ENCODE measurements at places on chromosomes 3 and 15.

GRCh38 chr3:183317271-183317670 is 64.2 kb downstream of the B3GNT5 start:
- DNase-seq, result no peak

- no peak for DNase-seq
Observed at GRCh38 chr15:66752078-66752477, 50.0 kb downstream of the SMAD6 start.

DNA sequence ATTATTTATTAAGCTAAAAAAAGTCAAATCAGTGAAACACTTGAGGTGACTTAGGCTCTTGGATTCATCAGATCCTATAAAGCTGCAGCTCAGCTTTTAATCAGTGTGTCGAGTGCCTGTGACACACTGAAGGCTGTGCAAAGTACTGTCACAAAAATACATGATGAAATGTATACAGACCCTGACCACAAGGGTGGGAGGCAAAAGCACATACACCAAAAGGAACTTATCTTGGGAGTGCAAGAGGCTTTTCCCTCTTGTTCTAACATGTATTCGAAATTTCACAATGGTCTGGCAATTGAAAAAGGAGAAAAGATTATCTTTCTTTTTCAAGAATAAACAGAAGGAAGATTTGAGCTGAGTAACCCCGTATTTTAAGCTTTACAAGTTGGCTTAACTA is 35.9 kb downstream of the VGLL4 start:
- no peak for DNase-seq

GRCh38 chr15:32738666-32739065 is 20.9 kb downstream of the GREM1 start:
- DNase-seq, result no peak

DNA sequence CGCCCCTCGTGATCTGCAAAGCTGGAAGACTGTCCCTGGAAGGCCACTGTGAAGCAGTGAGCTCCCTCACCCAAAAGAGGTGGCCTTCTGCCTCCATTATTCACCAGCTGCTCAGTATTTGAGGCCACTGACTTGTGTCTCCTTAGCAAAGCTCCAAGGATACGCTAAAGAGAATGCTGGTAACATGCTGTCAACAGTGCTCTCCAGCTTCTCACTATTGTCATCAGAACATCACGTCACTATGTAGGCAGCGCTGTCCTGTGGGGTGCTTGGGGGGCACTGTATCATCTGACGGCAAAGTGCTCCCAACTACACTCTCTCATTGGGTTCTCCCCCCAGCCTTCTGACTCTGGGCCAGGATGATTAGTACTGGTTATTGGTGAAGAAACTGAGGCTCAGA is 14.3 kb downstream of the ITIH4 start:
- DNase-seq, result no peak

GRCh38 chr3:73018790-73019441 is 22.3 kb downstream of the PPP4R2 start:
- no peak for DNase-seq

- DNase-seq, result no peak
Observed at GRCh38 chr15:61522411-61522810, 293.3 kb upstream of the RORA start.

DNA sequence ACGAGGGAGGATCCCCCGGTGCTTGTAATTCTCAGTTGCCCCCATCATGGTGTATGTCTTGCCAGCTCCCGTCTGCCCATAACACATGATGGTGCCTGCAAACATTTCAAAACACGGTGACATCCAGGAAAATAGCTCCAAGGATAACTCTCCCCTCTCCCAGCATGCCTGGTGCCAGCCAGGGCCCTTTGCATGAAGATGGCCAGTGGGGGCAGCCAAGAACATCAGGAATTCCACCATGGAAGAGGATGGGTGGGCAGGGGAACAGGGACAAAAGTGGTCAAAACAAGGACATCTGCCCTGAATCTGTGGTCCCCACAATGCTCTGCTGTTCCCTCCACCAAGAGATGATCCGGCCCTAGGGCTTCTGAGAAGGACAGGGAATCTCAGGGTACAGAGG is 9.0 kb downstream of the KIF9 start:
- no peak for DNase-seq

DNA sequence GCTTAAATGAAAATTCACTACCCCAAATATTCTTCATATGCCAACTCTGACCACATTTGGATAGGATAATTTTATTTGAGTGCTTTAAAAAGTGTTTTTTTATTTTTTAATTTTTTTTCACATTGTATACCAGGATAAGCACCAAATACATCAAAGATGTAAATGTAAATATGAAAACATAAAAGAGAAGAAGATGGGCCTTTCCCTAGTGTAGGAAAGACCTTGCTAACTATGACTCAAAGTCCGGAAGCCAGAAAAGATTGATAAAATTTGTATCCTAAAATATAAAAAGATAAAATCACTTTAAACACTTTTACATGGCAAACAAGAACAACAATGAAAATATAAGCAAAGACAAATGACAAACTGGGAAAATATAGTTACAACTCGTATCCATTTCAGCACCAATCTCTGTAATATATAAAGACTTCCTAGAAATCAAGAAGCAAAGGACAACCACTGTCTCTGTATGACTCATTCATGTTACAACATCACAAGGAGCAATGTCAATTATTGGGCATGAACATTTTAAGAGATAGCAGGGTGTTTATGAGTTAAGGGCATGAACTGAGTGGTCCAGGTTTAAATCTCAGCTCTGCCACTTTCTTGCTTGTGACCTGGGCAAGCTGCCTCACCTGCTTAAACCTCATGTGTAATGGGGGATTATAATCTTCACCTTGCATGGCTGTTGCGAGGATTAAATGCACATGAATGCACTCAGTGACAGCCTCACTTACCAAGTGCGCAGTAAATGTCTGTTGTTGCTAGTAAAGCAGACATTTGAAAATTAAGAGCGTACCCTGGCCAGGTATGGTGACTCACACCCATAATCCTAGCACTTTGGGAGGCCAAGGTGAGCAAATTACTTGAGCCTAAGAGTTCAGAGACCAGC is 25.3 kb upstream of the ARHGEF3 start:
- no peak for DNase-seq

DNA sequence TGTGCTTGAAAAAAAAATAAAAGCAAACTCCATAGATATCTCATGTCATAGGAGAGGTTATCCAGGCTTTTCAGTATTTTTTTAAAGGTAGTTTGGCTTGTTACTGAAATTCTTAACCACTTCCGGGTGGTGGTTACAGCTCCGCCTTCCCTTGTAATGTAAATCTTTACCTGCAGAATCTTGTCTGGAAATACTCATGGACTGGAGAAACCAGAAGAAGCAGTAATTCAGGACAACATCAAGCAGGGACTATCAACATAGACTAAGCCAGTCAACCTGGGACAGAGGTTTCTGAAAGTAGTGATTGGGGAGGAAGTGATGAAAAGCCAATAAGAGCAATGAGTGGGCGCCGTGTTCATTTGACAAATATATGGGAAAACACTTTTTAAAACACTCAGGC is 78.9 kb upstream of the SKOR1 start:
- no peak for DNase-seq

DNA sequence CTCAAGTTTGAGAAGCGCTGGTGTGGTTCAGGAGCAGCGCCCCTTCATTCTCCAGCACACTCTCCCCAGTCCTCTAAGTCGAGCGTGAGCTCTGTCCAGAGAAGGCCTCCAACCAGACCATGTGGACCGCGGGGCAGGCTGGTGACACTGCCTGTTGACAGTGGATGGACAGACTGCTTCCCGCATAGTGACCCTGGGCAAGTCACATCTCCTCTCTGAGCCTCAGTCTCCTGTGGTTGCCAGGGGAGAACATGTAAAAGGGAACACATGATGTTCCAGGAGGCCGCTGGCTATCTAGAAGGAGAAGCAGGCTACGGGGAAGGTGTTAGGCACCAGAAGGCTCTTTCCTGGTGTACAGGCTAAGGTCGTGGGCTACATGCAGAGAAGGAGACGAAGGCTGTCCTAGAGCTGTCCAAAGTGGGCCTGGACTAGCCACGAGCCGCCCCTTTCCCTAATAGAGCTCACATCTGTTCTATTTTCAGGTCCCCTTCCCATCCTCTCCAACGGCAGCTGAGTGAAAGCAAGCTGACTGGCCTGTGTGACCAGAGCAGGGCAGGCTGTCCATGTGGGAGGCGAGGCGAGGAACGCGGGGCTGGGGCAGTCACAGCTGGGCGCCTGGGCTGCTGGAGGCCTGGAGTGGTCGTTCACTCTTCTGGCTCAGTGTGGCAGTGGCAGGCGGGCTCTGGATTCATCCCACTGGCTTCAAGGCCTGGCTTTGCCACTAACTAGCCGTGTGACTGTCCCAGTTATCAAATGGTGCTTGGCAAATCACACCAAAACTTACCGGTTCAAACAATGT is 11.1 kb downstream of the ISG20 start:
- no peak for DNase-seq

GRCh38 chr3:99498550-99499234 is 139.7 kb upstream of the COL8A1 start:
- DNase-seq, result no peak

- DNase-seq, result no peak
Observed at GRCh38 chr15:67161412-67161811, 93.0 kb downstream of the AAGAB start.

GRCh38 chr3:125140011-125140817 is 72.3 kb downstream of the SLC12A8 start:
- no peak for DNase-seq

GRCh38 chr3:174466471-174467054 is 392.6 kb upstream of the NAALADL2 start:
- no peak for DNase-seq

DNA sequence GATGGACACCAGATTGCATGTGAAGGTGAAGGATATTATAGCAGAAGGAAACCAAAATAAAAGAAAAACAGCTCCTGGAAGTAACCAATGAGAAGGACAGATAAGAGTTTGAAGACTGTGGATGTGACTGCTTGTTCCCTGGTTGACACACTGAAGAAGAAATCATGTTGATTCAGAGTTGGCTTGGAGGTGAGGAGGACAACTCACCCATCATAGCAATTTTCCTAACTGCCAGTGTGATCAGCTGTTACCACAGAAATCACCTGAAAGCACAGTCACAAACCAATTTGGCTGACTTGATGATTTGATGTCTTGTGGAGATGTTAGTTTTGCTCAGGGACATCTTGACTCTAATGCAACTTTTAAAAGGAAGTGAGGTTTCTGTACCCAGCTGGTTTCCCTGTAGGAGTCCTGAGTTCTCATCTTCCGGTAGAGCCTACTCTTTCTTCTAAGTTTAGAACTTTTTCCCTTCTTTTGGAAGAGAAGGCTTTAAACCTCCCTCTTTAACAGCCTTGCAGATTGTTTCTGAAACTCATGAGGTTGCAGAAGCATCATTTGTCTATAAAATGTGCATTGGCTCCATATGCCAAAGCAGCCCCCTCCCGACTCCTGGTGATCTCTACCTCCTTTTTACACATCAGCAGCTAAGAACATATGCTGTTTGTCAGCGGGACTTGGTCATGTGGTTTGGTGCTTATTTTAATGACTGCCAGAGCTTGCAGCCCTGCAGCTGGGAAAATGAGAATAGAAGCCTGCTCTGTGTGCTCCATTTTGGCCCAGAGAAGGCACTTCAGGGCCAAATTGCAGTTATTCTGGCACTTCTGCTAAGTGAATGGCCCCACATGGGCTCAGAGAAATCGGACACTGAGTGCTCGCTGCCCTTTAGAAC is 10.3 kb downstream of the ATG7 start:
- DNase-seq, result no peak

GRCh38 chr3:71372911-71373637 is 210.5 kb downstream of the FOXP1 start:
- peak; percentile 66 for DNase-seq

- DNase-seq, result no peak
Observed at GRCh38 chr3:98172621-98173020, 6.1 kb downstream of the OR5H15 start.

DNA sequence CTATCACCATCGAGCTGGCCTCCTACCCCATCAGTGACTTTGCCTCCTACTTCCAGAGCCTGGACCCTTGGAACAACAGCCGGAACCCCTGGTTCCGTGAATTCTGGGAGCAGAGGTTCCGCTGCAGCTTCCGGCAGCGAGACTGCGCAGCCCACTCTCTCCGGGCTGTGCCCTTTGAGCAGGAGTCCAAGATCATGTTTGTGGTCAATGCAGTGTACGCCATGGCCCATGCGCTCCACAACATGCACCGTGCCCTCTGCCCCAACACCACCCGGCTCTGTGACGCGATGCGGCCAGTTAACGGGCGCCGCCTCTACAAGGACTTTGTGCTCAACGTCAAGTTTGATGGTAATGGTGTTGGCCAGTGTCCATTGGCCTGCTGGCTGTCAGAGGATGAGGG is 6.1 kb downstream of the GRM2 start:
- no peak for DNase-seq

GRCh38 chr3:14246414-14246813 is 67.8 kb downstream of the LSM3 start:
- DNase-seq, result no peak

DNA sequence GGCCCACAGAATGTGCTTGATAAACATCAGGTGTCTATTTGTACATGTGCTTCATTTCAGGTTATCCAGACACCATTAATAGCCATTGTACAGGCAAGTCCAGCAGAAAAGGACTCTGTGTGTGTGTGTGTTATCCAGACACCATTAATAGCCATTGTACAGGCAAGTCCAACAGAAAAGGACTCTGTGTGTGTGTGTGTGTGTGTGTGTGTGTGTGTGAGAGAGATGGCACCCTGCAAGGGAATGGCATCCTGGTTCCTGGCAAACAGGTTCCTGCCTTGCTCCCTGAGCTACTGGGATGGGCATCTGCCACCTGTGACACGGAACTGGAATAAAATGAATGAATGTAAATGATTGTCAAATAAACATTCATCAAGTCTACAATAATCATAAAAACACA is 11.7 kb downstream of the SUCLG2 start:
- DNase-seq, result no peak

DNA sequence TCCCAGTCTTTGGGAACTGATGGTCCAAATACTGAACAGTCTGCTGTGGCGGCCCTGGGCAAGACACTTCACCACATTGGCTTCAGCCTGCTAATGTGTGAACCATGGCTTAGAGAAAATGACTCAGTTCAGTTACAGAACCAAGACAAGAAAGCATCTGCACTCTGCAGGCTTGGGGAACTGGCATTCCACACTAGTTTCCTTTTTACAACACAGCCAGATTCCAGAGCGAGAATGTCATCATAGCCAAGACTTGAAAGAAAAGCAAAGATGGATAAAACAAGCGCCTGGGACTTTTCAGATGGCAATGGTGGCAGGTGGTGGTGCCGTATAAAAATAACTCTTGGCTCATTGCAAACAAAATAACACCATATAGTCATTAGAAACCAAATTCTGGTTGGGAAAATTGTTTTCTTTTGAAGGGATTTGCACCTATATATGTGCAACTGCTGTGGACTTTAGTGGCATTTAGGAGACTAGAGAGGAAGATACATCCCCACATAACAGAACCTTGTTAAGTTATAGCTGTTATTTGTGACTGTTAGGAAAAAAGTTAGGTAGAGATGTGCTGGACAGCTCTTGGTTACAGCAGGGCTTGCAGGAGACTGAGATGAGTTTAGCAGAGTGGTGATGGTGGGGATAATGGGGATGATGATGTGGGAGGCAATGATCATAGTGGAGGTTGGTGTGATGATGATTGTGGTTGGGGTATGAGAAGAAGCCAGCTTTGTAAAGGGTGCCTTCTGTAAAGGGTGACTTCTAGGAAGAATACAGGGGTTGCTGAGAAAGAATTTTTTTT is 273.6 kb downstream of the THRB start:
- no peak for DNase-seq

Measured in CD4-positive, alpha-beta T cell treated with Interleukin-12 subunit alpha and Interleukin-12 subunit beta, for 1 hour (primary cell).